ENCODE measurements at places on chromosomes 3 and 15.

DNA sequence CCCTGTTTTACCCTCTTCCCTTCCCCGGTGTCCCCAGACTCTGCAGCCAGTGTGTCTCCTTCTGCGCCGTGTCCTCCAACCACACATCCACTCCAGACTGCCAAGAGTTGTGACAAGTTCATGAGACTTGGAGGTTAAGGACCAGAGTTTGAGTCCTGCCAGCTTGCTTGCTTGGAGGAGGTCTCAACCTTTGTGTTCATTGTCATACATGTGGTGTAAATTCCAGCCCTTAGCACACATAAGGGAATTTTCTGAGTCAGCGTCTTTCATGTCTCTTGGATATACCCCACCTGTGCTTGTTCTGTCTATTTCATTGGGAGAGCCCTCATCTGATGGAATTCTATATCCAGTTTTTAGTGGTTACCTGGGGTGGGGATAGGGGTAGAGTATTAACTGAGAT is 13.3 kb downstream of the CORO2B start:
- DNase-seq, result peak; percentile 30

GRCh38 chr3:133475245-133476010 is 75.6 kb downstream of the BFSP2 start:
- no peak for DNase-seq

GRCh38 chr15:101201411-101202174 is 50.3 kb downstream of the CHSY1 start:
- peak; percentile 83 for DNase-seq

DNA sequence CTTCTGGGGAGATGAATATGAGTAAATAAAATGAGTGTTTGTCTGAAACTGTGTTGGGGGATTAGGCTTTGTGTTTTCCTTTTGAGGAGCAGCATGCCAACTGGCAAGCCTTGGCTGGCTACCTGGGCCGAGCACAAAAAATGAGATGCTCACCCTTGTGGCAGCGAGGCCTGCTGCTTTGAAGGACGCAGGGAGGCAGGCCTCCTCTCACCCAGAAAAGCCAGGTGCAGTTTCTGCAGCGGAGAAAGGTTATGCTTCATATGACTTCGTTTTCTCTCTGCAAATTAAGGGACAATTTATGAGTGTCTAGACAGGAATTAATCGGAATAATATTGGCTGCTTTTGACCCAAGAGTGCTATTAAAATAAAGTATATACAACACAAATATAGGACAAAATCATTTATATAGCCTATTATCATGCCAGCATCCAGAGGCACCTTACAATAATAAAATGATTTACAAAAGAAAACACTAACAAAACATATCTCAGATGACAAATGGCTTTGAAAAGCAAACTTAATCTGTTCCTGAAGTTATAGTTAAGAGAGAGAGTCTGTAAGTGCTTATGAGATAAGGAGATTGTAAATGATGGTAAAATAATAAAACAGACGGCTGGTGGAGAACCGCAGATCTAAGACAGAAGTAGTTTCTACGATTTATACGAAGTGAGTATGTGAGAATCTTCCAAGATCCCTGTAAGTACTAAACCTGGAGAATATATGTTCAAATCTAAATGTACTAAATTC is 682.8 kb upstream of the NR2F2 start:
- no peak for DNase-seq

GRCh38 chr3:114903213-114903612 is 243.9 kb downstream of the ZBTB20 start:
- no peak for DNase-seq

DNA sequence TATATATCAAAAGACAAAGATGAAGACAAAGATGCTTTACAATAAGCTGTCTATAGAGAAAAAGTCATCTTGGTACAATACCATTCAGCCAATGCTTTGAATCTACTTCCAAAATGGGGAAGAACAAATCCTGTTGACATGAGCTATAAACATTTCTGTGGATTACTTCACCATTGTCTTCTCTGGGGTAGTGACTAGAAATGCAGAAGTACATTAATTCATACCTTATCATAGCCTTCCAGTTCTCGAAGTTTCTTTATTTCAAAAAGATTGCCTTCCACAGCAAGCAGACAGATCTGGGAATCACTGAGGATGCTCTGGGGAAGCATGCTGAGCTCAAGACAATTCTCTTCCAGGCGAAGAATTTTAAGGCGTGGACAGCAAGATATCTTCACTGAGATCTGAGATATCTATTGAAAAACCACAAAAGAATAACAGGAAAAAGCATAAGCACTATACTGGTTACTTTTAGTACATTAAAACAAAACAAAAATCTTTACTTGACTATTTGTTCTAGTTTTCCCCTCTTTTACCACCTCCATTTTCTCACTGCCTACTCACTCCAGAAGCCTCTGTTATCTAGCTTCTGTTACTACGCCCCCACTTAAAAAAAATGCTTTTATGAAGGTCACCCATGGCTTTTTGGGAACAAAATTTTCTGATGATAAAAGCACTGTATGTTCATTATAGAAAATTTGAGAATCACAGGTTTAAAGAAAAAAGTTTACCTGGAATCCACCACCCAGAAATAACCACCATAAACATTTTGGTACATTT is 3.6 kb downstream of the LRRC57 start:
- no peak for DNase-seq

DNA sequence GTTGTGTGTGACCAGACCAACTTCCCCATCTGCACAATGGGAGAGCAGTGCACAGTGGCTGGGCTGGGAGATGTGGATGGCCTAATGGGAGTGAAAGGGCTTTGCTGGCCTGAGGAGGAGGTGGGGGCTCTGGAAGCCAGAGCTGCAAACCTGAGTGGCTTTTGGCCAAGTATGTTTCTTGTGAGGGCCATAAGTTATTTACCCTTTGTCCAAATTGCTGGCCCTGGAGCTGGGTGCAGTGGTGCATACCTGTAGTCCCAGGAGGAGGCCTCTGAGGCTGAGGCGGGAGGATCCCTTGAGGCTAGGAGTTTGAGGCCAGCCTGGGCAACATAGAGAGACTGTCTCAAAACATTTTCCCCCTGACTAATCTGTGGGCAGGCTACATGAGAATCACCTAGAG is 129.1 kb downstream of the WNT7A start:
- no peak for DNase-seq

DNA sequence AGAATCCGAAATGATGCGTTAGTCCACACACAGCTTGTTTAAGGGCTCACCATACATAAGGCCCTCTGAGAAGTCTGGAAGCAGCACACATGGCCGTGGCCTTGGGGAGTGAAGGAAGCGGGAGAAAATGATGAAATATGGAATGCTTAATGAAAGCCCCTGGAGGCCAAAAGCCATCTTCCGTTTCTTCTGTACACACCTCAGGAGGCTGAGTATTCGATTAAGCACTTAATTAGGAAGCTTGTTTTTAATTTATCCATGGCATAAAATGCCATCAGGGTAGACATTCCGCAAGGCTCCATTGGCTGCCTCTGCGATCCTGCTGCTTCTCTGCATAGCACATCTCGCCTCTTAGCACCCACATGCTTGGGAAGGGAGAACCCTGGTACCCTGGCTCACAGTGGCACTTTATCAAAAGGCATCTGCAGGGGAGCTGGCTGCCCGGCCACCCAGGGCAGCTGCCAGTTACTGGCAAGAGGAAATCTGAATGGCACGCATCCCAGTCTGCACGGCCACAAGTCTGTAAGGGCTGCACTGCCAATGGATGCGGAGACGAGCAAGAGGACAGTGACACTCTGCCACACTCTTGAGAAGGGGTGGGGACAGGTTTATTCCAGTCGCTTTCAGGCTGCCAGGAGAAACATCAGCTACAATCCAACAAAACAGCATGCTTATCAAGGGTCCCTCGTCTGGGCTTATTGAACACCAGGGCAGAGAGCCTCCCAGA is 356.2 kb downstream of the OCA2 start:
- no peak for DNase-seq

DNA sequence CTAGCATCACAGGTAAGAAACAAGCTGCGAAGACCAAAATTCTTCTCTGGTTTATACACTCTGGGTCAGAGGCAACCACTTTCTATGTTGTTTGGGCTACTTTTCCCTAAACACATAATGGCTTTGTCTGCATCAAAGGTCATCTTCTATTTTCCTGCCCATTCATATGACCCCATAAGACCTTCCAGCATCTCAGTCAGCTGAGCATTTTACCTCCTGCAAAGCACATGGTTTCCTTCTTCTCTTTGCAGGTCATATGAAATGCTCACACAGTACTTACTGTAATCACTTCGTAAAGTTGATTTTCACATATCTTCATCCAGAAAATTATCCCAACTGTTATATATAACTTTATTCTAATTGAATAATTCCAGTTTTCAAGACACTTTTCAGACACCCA is 34.8 kb downstream of the LIPC start:
- no peak for DNase-seq

- no peak for DNase-seq
Observed at GRCh38 chr15:59242649-59243048, 36.0 kb downstream of the LDHAL6B start.

GRCh38 chr15:30072630-30073029 is 10.1 kb upstream of the GOLGA8J start:
- DNase-seq, result no peak

DNA sequence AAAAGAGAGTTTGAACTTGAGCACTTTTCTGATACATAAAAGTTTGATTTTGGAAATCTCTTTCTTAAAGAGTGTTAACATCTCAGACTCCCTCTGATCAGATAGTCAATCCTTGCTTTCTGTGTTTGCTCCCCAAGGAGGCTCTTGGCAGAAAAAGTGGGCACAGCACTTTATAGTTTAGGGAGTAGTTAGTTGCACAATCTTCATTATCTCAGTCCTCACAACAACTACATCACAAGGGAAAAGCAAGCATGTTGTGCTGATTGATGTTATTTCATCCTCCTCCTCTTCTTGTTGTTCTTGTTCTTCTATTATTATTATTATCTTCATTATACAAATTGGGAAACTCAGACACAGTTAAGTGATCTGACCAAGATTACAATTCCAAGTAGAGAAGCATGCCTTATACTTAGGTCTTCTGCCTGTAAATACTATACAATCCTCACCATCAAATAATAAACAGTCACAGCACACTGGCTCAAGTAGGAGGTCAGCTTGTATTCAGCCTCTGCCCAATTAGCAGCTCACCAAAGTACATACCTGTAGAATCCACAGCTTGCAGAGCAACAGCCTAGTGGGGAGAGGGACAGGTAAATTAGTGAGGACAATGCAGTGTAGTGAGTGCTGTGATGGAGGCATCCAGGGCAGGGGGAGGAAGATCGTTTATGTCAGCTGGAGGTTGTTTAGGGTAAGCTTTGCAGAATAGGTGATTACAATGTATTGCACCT is 304.1 kb upstream of the MME start:
- DNase-seq, result no peak

- no peak for DNase-seq
Observed at GRCh38 chr15:85771781-85772445, 22.8 kb downstream of the KLHL25 start.

- peak; percentile 58 for DNase-seq
Observed at GRCh38 chr3:120688121-120688520, 6.1 kb upstream of the HGD start.

DNA sequence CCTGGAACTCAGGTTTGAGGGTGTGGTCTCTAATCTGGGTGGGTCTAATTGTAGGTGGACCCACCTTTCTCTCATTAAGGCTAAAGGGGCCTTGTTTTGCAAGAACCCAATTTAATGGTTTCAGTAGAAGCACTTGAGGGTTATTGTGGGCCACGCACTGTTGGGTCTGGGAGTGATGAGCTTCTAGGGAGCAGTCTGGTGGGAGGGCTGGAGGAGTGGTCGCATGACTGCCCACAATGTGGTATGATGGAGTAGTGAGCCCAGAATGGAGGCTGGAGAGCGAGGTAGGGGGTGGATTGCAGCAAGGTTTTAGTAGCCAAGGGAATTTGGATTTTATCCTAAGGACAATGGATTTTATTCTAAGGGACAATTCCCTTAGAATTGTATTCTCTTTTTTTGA is 2.7 kb downstream of the TATDN2 start:
- no peak for DNase-seq

DNA sequence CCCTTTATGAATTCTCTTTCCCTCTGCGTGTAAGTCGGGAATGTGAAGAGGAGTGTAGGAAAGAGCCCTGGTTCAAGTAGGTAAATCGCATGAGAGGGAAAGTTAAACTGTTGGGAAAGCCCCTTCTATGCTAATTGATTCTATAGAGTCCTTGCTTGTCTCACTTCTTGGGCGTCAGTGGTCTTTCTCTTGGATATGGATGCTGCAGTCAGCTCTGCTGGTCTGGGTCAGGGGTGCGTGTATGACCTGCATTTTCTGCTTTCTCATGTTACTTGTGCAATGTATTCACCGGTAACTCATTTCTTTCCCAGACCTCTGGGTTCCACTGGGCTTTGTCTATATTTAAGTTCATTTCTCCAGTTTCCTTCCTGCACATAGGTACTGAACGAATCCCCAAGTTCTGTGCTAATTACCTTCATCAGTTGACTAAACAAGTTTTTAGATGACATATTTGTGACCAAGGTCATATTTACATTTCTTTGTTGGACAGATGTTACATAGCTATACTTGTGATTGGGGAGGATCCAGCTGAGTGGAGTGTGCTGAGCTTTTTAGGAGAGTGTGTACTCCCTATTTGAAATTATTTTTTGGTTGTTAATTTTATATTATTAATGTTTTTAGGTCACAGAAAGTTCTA is 1.4 kb downstream of the SETD5 start:
- no peak for DNase-seq

DNA sequence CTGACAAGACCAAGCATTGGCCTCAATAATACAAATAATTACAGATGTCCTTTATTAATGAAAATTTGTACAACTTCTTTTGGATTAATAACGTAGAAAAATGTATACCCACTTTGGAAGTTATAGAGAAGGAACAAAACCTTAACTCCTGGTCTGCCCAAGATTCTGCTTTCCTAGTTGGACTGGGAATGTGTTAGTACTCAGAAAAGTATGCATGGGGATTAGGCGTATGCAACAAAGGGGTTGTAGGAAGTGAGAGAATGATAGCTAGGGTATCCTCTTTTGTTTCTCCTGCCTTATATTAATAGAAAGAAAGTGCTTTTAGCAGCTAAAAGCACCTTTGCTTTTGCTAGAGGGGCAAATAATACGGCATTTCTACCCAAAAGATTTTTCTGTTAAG is 116.2 kb upstream of the LRRFIP2 start:
- DNase-seq, result peak; percentile 52

- DNase-seq, result no peak
Observed at GRCh38 chr3:56753206-56753820, 48.4 kb downstream of the ARHGEF3 start.

DNA sequence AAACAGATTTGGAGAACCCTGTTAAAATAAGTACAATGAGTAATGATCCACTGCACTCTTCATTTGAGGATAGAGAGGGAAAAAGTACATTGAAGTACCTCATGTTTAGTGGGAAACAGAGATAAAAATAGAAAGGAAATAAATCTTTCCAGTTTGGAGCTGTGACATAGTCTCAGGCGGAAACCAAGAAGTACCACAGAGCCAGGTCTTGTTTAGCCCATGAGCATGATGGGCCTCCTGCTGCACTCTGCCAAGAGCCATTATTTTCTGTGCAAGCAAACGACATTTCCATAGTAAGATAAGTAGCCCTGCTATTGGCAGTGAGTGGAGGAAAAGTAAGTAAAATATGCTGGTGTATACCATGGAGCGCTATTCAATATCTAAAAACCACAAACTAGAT is 796.1 kb downstream of the TBL1XR1 start:
- no peak for DNase-seq

- DNase-seq, result no peak
Observed at GRCh38 chr15:60871731-60872130, 357.4 kb downstream of the RORA start.

GRCh38 chr3:153284282-153284938 is 122.4 kb downstream of the RAP2B start:
- peak; percentile 83 for DNase-seq

All from non-pigmented ciliary epithelial cell (primary cell).